ENCODE measurements at places on chromosomes 6 and 20.

DNA sequence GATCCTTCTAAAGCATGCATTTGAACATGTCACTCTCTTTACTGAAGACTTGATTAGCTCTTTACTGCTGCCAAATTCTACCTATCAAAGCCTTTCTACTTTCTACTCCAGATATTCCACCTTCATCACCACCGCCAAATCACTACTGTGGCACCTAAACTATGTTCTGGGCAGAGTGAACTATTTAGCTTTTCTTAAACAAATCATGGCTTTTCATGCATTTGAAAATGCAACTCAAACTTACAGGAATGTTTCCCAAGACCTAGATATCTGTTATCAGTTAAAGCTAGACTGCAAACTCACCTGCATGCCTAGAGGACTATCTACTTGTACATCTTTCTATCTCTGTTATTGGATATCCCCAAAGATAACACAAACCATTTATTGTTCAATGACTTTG, 109.3 kb downstream of the MAFB start:
- DNase-seq: no peak

DNA sequence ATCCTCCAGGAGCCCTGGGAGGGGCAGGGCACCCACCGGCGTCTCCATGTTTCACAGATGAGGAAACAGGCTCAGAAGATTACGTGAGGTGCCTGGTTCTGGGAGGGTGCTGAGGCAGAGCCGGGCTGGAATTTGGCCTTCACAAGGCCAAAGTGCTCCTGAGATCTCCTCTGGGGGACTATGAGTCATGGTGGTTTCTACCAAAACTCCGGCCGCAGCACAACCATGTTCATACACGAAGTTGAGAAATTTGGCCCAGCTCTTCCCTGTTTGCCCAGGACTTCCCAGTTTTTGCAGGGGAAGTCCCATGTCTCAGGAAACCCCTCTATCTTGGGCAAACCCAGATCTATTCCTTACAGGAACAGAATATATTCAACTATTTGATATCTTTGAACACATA, 172.9 kb upstream of the CDYL start:
- no peak for DNase-seq

- DNase-seq: no peak
Observed at GRCh38 chr6:62714112-62714511, 428.1 kb upstream of the KHDRBS2 start.

DNA sequence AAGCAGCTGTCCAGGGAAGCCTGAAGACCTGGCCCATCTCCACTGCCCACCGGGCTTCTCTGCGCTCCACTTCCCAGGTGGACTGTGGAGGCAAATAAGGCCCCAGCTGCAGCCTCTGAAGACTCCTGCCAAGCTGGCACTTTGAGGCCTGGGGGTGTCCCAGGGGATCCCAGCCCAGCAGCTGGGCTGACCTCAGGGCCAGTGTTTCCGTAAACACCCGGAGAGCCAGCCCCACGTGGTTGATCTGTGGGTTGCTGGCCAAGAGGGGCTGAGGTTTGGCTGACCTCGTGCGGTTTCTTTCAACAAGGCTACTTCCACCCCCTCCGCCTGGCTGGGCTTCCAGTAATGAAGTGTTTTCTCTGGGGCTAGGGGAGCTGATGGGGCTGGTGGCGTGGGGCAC, 12.4 kb upstream of the CCN5 start:
- no peak for DNase-seq

- no peak for DNase-seq
Observed at GRCh38 chr6:130129762-130130246, 92.9 kb downstream of the SAMD3 start.

DNA sequence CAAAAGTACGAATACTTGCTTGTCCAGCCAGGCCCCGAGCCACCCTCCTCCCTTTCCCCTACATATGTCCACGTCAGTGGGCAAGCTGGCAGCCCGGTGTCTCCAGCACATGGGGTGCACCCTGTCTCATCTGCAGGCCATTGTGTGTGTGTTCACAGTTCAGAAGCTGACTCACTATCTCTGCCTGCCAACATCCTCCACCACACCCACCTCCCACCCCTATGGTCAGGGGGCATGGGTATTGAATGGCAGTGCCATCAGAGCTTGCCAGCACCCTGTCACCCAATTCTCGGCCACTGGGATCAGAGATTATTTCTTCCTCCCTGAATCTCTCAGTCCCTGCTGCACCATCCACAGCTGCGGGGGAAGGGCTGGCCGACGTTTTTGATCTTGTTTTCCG, 195.7 kb downstream of the FARS2 start:
- DNase-seq: no peak

DNA sequence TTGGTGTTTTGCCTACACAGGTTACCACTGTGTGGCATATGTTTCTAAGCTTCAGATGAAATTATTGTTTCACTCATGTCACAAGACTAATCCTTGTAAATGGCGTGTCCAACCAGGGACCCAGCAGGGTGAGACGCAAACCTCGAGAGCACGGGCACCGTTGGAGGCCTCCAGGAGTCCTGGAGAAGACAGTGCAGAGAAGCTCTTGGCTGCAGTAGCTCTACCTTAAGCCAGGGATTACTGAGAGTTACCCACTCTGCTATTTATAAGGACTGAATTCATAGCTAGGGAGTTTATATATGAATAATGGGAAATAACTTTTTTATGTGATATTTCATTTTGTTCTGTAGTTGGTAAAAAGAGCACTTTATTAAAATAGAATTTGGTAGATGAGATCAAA, 137.4 kb downstream of the SLC24A3 start:
- no peak for DNase-seq

DNA sequence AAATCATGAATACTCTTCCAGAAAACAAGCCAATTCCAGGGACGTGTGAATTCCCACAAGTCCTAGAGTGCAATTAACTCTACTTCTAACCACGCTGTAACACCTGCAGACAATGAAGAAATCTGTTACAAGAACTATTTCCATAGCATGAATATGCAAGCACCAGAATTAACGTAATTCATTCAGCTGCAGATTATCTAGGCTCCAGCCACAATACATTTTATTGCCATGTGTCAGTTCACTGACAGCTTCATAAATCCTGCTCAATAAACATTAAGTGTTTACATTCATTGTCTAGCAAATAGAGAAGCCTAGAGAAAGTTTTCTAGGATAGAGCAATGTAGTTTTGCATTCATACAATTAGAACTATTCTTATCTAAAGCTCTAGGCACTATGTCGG, 1348.5 kb downstream of the GRIK2 start:
- DNase-seq: no peak

GRCh38 chr6:170308761-170309160, 2.2 kb downstream of the FAM120B start:
- no peak for DNase-seq

GRCh38 chr6:169774347-169774746, 22.9 kb downstream of the ERMARD start:
- no peak for DNase-seq

GRCh38 chr6:22149096-22149495, 147.7 kb downstream of the PRL start:
- no peak for DNase-seq

- DNase-seq: no peak
Observed at GRCh38 chr6:13373488-13373886, 45.1 kb upstream of the TBC1D7 start.

- DNase-seq: no peak
Observed at GRCh38 chr20:48025661-48026060, 240.4 kb upstream of the SULF2 start.

GRCh38 chr6:167800549-167800948, 26.2 kb upstream of the AFDN start:
- no peak for DNase-seq

GRCh38 chr6:84224251-84224650, 3.2 kb downstream of the CEP162 start:
- no peak for DNase-seq

DNA sequence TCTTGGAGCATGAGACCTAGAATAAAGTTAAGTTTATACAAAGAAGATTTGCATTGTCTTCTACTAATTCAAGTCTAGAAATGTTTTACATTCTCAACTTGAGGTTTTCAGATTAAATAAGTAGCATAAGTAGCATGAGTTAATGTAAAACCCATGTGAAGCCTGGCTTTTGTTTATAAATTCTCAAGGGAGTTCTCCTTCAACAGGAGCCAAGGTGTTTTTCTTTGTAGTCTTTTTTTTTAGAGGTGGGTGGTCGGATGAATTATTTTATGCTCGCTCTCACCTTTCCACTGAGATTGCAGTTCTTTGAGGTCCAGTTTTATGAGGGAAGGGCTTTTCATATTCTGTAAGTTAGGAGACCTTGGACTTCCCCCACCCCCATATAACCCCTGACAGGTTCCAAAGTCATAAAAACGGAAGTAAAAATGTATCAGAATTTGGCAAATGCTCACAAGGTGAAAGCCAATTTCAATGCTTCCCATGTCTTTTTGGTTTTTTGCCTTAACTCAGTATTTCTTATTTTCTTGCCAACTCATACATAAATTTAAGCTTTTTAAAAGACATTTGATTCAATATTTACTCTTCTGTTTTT, 244.3 kb upstream of the ASCC3 start:
- DNase-seq: no peak

DNA sequence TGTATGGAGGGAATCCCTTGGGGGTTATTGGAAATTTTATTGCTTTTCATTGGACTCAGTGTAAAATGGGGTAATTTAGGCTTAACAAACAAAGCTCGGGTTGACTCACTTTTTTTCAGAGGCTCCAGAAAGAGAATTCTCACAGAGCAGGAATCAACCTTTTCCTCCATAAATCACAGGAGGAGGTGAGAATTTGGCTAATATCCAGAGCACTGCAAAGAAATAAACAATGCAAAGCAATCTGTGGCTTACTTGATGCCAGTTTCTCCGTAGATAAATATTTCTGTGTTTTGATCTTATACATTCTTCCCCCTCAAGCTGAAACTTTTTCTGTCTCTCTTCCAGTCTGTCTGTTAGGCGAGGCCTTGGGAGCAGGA, 176.6 kb downstream of the TSHZ2 start:
- DNase-seq: no peak

DNA sequence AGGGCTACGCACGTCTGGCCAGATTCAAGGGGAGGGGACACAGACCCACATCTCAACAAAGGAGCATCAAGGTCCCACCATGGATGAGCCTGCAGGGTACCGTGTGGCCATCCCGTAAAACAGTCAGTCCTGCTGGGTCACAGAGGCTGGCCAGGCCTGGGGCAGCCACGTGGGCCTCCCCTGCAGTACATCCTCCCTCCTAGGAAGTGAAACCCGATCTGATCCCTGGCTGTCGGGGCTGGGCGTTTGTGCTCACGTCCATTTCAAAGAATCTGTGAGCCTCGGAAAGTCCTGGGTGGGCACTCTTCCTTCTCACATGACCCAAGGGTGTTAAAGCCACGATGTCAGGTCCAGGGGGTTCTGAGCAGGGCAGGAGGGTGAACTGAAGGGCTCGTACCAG, 14.3 kb downstream of the SULF2 start:
- DNase-seq: no peak

DNA sequence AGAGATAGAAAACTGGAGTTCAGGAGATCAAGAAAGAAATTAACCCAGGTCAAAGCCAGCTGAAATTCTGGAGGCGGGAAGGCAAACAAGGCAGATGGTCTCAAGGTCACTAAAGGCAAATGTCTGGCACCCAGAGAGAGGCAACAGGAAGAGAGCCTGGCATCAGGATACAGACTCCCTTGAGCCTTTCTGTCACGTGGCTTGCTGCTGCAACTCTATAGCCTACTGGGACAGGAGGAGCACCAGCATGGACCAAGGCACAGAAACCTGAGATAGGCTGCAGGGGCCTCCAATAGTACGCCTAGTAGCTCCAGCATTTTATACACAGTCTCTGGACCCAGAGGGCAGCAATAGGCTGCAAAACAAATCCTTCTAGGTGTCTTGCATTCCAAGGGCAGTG, 75.1 kb downstream of the SEL1L2 start:
- no peak for DNase-seq

All from AML-193 (cell line).